ENCODE measurements at places on chromosomes 12 and 14.
A peak's percentile ranks its signal among the peaks of the same experiment; 100 is the strongest.

DNA sequence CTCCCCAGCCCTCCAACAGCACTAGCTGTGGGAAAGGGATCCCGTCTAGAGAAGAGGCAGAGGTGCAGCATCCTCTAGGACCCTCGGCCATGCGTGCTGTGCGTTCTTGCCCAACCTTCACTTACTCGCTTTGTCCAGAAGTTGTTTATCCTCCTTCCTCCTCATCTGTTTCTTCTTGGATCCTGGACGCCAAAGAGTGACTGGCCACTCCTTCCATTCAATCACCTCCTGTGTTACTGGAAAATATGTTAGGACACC lies 140.5 kb downstream of the ZFP36L1 start:
- DNase-seq: no peak

DNA sequence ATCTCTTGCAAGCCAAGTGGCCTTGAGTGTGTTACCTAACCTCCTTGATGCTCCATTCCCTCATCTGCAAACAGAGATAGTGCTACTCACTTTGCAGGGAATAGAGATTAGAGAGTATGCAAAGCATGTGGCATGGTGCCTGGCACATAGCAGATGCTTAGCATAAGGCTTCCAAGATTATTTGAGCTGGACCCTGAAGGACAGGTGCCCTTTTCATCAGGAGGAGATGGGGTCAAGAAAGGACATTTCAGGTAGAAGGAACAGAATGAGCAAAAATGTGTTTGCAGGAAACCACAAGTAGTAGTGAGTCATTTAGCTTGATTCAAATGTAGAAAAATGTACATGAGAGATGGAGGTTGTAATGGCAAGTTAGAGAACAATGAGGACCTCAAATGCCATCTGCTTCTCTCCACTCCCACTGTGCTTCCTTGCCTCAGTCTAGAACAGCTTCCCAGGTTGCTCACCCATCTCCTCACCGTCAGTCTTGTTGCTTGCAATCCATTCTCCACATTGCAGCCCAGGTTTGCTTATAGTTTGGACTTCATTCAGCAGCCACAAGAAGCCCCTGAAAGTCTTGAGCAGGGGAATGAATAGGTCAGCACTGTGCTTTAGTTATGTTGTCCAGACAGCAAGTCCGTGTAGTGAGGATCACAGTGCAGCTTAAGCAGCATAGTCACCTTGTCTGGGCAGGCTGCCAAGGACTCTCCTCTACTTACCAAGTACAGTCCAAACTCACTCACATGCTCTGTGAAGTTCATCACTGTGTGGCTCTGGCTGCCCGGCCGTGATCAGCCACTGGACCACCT lies 536.3 kb upstream of the CCDC196 start:
- no peak for DNase-seq

- peak; percentile 86 for DNase-seq
Observed at GRCh38 chr12:32891956-32892355, 4.6 kb downstream of the PKP2 start.

DNA sequence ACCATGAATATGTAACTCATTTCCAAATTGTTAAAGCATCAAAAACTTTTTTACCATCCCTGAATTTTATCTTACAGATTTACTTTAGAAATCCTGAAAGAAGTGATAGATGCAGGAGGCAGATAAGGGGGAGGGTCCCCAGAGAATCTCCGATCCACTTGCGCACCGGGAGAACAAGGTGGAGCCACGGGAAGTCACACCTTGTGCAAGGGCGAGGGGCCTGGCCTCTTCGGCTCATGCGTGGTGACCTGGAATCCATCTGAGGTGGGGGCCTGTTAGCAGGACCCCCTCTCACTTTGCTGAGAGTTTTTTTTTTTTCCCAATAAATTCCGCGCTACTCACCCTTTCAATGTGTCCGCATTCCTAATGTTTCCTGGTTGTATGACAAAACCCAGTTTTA lies 80.2 kb upstream of the CDKN3 start:
- no peak for DNase-seq

- no peak for DNase-seq
Observed at GRCh38 chr12:49565406-49566265, 2.3 kb downstream of the MCRS1 start.

DNA sequence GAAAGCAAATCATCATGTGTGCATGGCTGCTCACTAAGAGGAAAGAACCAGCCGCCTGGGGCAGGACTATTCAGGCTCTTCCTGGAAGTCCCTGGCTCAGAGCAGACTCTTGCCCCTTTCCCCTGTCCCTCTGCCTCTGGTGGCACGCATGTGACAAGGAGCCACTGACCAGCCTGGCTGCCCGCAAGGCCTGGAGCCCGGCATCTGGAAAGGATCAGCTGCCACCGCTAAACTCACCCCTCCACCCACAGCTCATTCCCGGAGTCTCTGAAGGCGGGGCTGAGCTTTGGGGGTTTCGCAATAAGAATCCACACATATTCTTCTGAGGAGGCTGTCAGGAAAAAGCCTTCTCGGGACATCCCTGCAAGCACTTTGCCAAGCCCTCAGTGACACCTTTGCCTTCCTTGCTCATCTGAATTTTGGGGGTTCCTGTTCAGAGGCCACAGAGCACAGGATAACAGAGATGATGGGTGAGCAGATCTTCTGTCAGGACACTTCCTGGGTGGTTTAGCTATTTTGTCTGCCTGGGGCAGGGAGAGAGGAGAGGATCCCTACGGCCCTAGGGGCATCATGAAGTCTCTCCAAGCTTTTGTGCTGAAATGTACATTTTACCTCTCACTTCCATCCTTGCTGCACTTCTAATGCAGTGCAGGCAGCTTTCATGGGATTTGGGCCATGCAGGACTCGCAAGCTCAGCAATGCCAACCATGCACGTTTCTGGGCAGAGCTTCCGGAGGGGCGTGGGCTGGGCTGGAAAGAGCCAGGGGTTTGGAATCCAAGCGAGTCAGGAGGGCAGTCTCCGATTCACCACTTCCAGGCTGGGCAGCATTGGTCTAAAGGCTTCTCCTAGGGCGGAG lies 124.8 kb upstream of the MAP1LC3B2 start:
- peak; percentile 99 for DNase-seq

DNA sequence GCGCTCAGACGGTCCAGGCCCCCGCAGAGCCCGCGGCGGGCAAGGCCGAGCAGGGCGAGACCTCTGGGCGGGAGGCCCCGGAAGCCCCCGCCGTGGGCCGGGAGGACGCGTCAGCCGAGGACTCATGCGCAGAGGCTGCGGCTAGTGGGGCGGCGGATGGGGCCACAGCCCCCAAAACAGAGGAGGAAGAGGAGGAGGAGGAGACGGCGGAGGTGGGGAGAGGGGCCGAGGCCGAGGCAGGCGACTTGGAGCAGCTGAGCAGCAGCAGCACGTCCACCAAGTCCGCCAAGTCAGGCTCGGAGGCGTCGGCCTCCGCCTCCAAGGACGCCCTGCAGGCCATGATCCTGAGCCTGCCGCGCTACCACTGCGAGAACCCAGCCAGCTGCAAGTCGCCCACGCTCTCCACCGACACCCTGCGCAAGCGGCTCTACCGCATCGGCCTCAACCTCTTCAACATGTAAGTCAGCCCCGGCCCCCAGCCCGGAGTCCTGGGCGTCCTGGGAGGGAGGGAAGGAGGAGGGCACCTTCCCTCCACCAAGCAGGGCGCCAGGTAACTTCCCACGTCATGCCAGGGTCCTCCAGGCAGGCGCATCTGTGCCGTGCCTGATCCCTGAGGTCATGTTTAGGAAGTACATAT lies 72.4 kb downstream of the IQSEC3 start:
- DNase-seq: peak; percentile 81

- peak; percentile 56 for DNase-seq
Observed at GRCh38 chr14:101071493-101071906, 168.0 kb upstream of the RTL1 start.

DNA sequence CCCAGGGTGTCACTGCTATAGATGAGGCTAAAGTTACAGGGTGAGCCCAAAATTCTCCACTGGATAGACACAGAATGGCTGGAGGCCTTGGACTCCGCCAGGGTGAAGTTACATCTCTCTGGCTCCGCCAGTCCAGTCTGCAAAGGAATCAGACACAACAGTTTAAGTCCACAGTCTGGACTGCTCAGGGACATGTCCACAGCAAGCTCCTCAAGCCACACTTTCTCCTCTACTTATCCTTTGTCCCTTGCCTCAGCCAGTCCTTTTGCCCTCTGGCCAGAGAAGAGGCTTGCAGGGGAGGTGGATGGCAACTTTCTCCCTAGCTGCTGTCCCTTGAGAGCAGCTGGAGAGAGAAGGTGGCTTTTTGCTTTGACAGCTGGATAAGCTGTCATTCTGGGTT lies 28.0 kb downstream of the PTPRB start:
- DNase-seq: no peak

GRCh38 chr12:73665193-73665592 lies 872.4 kb upstream of the ATXN7L3B start:
- DNase-seq: no peak

- DNase-seq: peak; percentile 69
Observed at GRCh38 chr14:50056435-50056834, 59.9 kb downstream of the VCPKMT start.

All from islet precursor cell (in vitro differentiated cells).